ENCODE measurements at places on chromosomes 4 and X.

GRCh38 chrX:43939187-43939926 is 33.8 kb downstream of the NDP start:
- DNase-seq, result no peak

- peak; percentile 41 for DNase-seq
Measured at GRCh38 chr4:76950052-76950955, 752 bp downstream of the SEPTIN11 start.

- DNase-seq, result no peak
Measured at GRCh38 chr4:82469791-82470345, 39.5 kb downstream of the ENOPH1 start.

DNA sequence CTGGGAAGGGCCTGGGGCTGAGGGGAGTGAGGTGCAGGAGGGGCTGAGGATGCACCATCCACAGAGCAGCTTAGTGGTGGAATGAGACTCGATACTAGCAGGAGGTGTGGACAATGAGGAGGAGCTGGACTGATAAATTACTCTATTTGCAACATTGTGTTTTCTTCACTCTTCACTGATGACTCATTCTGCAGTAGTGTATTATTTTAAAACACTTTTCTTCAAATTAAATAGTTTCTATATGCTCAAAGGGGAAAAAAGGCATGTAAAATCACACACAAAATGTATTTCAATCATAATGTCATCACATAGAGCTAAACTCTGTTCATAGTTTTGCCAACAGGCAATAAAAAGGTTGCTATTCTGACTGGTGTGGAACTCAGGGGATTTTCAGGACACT is 467.0 kb upstream of the CTSO start:
- DNase-seq, result no peak

GRCh38 chrX:1450361-1451161 is 2.1 kb downstream of the ASMTL start:
- no peak for DNase-seq

- no peak for DNase-seq
Measured at GRCh38 chr4:139501117-139501516, 47.2 kb downstream of the RAB33B start.
